ENCODE measurements at places on chromosomes 3 and 15.

- DNase-seq = no peak
Observed at GRCh38 chr3:59802045-59802444, 752.2 kb upstream of the CFAP20DC start.

- DNase-seq = no peak
Observed at GRCh38 chr15:80791004-80791403, 11.8 kb downstream of the CEMIP start.

GRCh38 chr3:57078635-57079473 is 18.4 kb downstream of the SPATA12 start:
- DNase-seq = no peak

GRCh38 chr3:10437995-10438901 is 67.1 kb downstream of the ATP2B2 start:
- DNase-seq = peak; percentile 63

GRCh38 chr15:91289324-91289723 is 189.3 kb downstream of the SV2B start:
- DNase-seq = no peak

Measured in brain pericyte (primary cell).